Activated CD4-positive, alpha-beta T cell treated with anti-CD3 and anti-CD28 coated beads, Interleukin-10, Interleukin-2, amounts not matched to agents 100 ng/mL and 50 ng/mL, durations not matched to agents 16 hours and 8 hours (primary cell): ENCODE measurements at places on chromosomes 1 and 21.

- no peak for DNase-seq
Measured at GRCh38 chr1:162324396-162324795, 52.3 kb downstream of the SPATA46 start.

GRCh38 chr1:215860833-215861232, 293.7 kb downstream of the KCTD3 start:
- no peak for DNase-seq

DNA sequence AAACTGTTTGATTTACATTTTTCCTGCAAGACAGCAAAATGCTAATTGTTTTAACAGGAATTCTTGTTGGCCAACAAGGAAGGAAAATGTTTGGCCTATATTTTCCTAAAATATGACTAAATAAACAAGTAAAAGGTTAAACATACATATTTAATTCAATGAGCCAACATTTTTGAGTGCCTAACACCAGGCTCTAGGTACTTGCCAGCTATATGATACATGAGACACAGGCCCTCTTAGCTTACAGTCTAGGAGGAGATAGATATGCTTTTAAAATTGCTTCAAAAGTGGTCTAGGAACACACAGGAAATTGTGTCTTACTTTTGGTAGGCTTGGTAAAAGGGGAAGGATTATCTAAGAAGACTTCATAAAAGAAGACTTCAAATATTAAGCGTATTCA, 50.9 kb downstream of the PIGK start:
- DNase-seq: no peak

- DNase-seq: no peak
Measured at GRCh38 chr1:3284691-3285090, 169.8 kb upstream of the ARHGEF16 start.

DNA sequence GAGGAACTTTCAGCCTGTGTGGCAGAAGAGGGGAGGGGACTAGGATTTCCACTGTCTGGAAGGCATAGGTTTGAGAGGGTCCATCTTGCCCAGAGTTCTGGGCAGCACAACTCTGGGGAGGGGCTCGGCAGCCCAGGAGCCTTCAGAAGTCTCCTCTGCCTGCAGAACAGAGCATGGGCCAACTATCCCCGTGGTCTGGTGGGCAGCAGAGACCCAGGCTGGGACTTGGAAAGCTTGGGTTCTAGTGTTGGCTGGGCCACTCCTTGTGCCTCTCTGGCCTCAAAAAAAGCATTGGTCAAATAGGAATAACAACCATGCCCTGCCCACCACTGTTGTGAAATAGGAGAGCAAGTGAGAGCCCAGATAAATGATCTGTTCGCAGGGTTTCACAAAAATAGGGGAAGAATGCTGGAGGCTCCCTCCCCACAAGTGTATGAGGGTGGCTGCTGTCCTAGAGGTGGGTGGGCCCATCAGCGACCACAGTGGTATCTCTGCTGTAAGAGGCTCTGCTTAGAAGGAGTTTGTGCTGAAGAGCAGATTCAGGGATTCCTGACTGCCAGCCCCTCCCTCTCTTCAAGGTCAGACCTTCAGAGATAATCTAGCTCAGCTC, 8.9 kb downstream of the EPHA10 start:
- DNase-seq: no peak

DNA sequence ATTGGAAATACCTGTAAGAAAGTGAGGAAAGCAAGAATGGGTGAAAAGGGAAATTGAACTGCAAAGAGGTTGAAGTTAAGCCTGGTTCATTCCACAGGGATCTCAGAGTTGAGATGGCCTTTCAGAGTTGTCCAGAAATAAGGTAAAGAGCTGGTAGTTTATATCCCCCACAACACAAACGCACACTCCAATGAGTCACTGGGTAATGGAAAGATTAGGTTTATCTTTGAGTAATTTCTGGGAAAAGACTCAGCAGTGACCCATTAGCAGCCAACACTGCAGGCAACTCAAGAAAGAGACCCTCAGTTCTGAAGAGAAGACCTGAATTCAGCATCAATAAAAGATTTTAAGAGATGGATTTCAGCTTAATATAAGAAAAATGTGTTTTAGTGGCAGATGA, 485.5 kb downstream of the PTPRC start:
- no peak for DNase-seq

- DNase-seq: peak; percentile 81
Measured at GRCh38 chr1:117607471-117607870, 1.6 kb downstream of the TENT5C start.

DNA sequence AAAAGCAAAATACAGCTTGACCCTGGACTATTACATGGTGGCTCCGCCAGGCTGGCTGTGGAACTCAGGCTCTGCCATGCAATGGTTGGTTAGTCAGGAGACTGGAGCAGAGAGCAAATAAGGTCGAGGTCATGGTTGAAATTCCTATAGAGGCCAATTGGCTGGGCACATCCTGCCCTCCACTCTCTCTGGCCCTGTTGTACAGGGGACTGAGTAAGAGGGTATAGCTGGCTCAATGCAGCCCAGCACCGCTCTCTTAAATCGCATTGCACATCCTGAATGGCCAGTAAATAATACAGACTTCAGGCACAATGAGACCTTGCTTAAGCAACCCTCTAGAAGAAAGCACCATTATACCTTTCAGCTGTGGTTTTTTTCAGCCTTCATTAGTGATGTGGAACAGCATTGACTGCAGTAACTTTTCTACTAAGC, 59.3 kb upstream of the PPP2R5A start:
- no peak for DNase-seq

GRCh38 chr1:18951818-18952391, 4.6 kb downstream of the IFFO2 start:
- peak; percentile 94 for DNase-seq

- peak; percentile 94 for DNase-seq
Measured at GRCh38 chr1:150567341-150567716, 12.1 kb downstream of the MCL1 start.

- no peak for DNase-seq
Measured at GRCh38 chr1:107874221-107874620, 90.8 kb downstream of the VAV3 start.

- no peak for DNase-seq
Measured at GRCh38 chr1:119080586-119080985, 59.9 kb downstream of the WARS2 start.

DNA sequence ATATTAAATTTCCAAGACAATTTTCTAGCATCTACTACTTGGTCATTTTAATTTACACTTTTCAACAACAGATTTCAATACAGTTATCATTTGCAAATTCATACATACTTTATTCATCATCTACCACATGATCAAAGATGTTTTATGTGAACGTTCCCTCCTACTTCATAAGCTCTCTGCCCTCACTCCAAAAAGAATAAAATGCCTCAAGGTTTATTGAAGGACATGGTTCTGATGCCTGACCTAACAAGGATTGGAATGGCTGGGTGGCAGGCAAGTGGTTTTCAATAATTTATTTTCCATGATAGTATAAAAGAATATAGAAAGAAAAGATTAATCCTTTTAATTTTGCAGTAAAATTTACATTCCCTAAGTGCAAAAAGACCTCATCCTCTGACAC, 5.4 kb downstream of the CDKN2C start:
- DNase-seq: no peak

DNA sequence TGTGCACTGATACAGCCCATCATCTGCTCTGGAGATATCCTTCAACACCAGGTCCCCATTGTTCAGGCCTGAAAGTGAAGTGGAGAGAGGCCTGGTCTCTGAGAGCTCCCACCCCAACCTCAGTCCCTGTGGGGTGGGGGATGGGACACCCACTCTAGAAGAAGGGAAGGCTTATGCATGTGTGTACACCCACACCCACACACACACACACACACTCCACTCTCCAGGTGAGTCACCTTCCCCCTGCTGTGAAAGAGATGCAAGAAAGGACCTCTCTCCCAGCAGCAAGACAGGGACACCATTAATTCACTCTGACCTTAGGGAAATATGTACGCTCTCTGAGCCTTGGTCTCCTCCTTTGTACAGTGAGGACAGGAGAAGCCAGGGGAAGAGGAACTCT, 5.9 kb downstream of the VSIG8 start:
- DNase-seq: no peak

GRCh38 chr1:228226141-228226874, 18.5 kb downstream of the OBSCN start:
- DNase-seq: no peak

GRCh38 chr1:5595531-5596170, 396.6 kb downstream of the NPHP4 start:
- DNase-seq: no peak

DNA sequence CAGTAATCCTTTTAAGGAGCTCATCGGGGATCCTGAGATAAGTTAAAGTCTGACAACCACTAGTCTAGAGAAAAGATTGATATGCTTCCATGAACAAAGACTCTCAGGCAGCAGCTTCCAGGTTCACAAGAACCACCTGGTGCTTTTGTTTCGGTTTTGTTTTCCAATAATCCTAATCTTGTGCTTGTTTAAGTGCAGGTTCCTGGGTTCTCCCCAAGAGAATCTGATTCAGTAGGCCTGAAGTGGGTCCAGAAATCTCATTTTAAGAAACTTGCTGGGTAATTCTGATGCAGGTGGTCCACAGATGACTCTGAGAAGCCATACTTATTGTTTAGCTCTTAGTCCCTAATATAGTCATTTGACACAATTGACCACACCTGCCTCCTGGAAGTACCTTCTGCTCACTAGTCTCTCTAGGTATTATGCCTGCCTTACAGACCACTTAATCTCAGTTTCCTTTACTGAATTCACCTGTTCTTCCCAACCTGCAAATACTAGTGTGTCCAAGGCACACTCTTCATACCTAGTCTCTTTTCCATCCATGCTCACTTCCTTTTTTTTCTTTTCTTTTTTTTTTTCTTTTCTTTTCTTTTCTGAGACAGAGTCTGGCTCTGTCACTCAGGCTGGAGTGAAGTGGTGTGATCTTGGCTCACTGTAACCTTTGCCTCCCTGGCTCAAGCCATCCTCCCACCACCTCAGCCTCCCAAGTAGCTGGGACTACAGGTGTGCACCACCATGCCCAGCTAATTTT, 20.5 kb upstream of the FRRS1 start:
- DNase-seq: peak; percentile 21
